ENCODE measurements at places on chromosomes 11 and 22. TPM values are rescaled to one million over a fixed set of nuclear protein-coding genes. Genes with fewer than 3 reads are reported as not detected.

The AP5B1 gene
- 10.6 TPM for total RNA-seq

The LRP4 gene
- 7.1 TPM for total RNA-seq

The MAFF gene
- total RNA-seq, result 15.8 TPM

The TMPRSS4 gene
- total RNA-seq, result 0.12 TPM

The MS4A15 gene
- total RNA-seq, result not detected

The PGA5 gene
- total RNA-seq, result not detected

The ZC3H12C gene
- total RNA-seq, result 3.8 TPM

The POU2AF1 gene
- not detected for total RNA-seq

The OR51E2 gene
- total RNA-seq, result not detected

The SSTR3 gene
- total RNA-seq, result not detected

The SYTL2 gene
- total RNA-seq, result 13.1 TPM
